Stimulated activated CD8-positive, alpha-beta memory T cell treated with anti-CD3 and anti-CD28 coated beads, Interleukin-12 subunit alpha, Interleukin-12 subunit beta, amount 100 ng/mL, for 1 hour (primary cell): ENCODE measurements at places on chromosomes 12 and 14.
A peak's percentile ranks its signal among the peaks of the same experiment; 100 is the strongest.

- no peak for DNase-seq
Measured at GRCh38 chr14:56555921-56556570, 23.6 kb upstream of the TMEM260 start.

- no peak for DNase-seq
Measured at GRCh38 chr14:71036433-71036832, 129.2 kb downstream of the PCNX1 start.

GRCh38 chr12:53217051-53217930 lies 10.2 kb upstream of the ITGB7 start:
- no peak for DNase-seq

GRCh38 chr14:102028733-102029132 lies 58.1 kb downstream of the HSP90AA1 start:
- DNase-seq: no peak

- no peak for DNase-seq
Measured at GRCh38 chr12:68745376-68745903, 536 bp upstream of the SLC35E3 start.

- DNase-seq: no peak
Measured at GRCh38 chr12:89574736-89575208, 48.9 kb upstream of the POC1B start.

DNA sequence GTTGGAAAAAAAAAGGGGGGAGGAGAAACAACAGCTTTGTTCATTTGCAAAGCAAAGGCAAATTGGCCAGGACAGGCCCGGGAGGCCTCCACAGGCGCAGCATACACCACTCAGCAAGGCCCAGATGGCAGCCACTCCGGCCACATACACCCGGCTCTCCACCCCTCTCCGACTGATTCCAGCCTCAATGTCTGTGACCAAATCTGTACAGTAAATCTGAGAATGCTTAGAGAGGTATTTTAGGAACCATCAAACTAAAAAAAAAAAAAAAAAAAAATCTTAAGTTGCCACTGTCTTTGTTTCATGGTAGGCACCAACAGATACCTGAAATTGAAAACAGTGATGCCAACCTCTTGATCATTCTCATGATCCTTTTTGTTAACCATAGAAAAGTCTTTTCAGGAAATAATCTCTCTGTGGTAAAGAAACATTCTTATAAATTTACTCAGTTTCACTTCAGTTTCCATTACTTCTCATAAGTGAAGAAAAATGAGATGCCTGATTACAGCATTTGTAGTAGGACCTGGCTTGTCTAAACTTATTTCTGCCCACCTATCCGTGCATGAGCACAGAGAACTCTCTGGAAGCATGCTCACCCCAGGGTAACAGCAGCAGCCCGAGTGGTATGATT lies 20.2 kb downstream of the VPS37B start:
- no peak for DNase-seq

DNA sequence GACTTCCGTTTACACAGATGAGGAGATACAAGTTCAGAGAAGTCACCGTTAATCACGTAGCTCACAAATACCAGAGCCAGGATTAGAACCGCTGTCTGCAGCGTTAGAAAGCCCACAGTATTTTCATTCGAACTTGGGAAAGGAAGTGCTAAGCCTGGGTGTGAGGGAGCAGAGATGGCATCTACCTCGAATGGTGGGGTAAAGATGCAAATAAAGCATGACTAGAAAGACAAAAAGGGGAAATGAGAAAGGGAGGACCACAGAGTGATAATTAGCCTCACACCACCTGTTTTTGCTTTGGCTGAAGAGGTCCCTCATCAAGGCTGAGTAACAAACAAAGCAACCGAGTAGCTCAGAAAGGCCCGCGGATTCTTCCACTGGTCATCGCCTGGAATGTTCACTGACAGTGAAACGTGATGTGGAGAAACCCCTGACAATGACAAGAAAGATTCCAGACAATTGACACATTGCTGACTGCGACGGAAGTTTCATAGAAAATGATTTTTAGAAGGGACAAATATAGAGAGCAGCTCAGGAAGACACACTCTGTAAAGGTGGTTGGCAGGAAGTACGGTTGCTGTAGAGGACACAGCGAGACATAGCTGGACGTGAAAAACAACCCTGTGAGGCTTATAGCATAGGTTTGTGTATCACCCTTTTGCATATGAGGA lies 31.5 kb upstream of the BHLHE41 start:
- DNase-seq: no peak

DNA sequence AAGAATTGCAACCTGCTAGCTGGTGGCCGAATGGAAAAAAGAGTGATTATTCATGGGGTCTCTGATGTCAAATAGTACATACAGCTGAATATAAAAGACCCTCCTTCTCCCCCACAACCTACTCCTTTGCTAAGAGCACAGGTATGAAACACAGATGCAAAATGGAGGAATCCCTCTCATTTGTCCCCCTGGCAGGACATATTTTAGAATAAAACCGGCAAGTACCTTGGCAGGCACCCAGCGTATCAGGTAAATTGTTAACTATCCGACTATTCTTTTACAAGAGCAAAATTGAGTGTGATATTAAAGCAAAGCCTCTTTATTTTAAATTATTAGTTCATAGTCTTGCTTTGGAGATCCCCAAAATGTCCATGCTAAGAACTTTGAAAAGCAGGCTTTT lies 73.7 kb upstream of the USP44 start:
- DNase-seq: no peak

DNA sequence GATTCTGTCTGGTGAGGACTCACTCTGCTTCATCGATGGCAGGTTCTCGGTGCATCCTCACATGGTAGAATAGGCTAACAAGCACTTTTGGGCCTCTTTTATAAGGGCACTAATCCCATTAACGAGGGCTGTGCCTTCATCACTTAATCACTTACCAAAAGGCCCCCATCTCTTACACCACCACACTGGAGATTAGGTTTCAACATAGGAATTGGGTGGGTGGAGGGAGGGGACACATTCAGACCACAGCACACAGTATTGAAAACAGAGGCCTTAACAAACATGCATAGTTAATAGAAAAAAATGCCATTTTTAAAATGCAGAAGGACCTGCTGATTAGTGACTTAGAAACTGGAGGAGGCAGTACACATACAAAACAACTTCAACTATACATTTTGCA lies 61.6 kb downstream of the SPPL3 start:
- DNase-seq: no peak

GRCh38 chr14:91980157-91980556 lies 32.7 kb upstream of the FBLN5 start:
- DNase-seq: no peak

DNA sequence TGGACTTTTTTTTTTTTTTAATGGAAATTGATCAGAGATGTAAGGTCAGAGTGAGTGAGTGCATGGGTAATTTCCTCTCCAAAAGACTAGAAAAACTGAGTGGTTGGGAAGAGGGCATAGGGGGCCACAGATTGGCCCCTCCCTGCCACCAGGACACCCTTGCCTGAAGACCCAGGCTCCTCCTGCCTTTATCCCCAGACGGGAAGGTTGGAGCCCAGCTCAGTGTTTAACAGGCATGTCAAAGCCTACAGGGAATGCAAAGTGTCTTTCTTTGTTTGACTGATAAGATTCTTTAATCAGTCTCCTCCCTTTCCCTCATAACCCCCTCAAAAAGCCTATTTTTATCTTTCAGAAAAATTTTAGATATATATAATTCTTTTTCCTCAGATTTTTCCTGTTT lies 50.3 kb downstream of the IRAK3 start:
- no peak for DNase-seq

- no peak for DNase-seq
Measured at GRCh38 chr12:25058658-25059058, 109.8 kb upstream of the BCAT1 start.

GRCh38 chr14:100783630-100784370 lies 42.1 kb upstream of the MEG3 start:
- no peak for DNase-seq

GRCh38 chr12:109666068-109666467 lies 47.6 kb upstream of the FAM222A start:
- DNase-seq: no peak

- DNase-seq: peak; percentile 41
Measured at GRCh38 chr14:90397425-90398314, 841 bp downstream of the CALM1 start.

DNA sequence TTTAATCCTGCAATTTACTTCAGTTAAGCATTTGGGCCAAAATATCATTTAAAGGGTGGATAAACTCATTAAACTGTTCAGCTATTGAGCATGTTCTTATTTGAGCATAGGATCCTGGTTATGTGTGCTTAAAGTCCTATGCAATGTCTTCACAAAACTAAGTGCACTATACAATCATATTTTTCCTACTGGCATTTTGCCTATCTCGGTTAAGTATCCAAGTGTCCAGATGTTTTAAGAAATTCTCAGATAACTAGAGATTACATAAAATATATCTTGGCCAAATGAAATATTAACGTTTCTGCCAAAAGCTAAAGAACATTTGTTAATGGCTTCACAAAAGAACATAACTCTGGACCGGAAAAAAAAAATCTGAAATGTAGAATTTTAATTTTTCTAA lies 250.8 kb upstream of the LRFN5 start:
- no peak for DNase-seq

DNA sequence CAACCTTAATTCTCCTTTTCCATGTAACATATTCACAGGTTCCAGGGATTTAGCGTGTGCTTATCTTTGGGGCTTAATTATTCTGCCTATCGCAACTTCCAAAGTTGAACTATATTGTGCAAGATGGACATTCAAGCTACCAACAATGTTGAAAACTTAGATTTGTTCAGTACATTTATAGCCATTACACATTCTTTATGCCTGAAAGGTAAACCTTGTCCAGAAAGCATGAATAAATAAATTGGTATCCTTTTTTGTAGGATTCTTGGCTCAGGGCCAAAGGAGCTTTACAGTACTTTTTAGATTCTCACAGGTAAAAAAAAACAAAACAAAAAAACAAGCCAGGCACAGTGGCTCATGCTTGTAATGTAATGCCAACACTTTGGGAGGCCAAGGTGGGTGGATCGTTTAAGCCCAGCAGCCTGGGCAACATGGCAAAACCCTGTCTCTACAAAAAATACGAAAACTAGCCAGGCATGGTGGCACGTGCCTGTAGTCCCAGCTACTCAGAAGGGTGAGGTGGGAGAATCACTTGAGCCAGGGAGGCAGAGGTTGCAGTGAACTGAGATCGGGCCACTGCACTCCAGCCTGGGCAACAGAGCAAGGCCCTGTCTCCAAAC lies 3.3 kb downstream of the C12orf56 start:
- no peak for DNase-seq

GRCh38 chr14:102217399-102217798 lies 77.7 kb downstream of the WDR20 start:
- DNase-seq: no peak

- no peak for DNase-seq
Measured at GRCh38 chr14:63436286-63437098, 106.7 kb downstream of the PPP2R5E start.

DNA sequence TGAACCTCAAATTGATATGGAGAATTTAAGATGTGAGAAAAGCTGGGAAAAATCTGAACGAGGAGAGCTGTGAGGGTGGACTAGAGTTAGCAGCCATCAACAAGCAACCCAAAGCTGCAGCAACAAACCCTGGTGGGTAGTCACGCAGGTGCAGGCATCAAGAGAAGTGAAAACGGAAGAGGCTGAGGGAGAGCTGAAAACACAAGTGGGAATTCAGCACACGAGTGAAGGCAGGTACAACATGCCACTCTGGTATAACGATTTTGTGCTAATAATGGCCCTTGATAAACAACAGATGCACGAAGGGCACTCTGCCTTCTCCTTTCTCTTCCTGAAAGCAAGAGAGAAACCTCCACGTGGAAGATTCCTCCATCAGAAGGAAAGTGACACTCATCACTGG lies 11.5 kb downstream of the TCL1B start:
- no peak for DNase-seq

DNA sequence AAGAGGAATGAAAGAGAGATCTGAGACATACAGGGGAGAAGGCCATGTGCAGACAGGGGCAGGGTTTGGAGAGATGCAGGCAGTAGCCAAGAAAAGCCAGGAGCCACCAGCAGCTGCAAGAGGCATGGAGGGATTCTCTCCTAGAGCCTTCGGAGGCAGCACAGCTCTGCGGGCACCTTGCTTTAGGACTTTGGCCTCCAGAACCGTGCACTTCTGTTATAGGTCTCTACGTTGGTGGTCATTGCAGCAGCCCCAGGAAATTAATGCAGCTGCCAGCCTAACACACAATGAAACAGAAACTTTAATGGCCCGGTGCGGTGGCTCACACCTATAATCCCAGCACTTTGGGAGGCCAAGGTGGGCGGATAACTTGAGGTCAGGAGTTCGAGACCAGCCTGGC lies 14.7 kb upstream of the VRK1 start:
- DNase-seq: no peak

DNA sequence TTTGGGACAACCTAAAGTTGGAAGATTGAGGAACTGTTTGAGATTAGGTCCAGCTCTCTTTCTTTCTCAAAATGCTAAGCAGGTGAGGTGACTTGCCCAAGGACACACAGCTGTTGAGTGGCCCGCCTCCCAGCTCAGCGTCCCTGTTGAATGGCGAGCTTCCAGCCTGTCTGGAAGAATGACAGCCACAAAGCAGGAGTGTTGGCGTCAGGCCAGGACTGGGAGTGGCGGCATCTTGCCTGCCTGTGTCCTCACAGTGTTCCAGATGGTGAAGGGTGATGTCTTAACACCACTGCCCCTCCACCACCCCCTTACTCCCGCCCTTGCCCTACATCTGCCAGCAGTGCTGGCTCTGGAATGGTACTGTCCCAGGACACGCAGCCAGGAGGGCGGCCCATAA lies 4.4 kb upstream of the CEBPE start:
- DNase-seq: no peak

GRCh38 chr12:3550839-3551238 lies 59.8 kb downstream of the PRMT8 start:
- no peak for DNase-seq

DNA sequence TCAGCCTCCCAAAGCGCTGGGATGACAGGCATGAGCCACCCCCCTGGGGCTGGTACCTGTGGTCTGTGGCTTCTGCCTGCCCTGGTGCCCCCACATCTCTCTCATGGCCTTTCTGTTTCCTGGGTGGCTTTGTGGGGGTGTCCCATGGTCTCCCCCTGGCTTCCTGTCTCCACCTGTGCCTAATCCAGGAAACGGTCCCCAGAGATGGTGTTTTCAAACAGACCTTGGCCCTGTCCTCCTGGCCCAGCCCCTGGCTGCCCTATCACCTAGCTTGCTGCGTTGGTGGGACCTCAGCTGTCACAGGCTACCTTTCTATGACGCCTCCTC lies 18.1 kb downstream of the MEG3 start:
- DNase-seq: no peak
